ENCODE measurements at places on chromosomes 3 and 15.

DNA sequence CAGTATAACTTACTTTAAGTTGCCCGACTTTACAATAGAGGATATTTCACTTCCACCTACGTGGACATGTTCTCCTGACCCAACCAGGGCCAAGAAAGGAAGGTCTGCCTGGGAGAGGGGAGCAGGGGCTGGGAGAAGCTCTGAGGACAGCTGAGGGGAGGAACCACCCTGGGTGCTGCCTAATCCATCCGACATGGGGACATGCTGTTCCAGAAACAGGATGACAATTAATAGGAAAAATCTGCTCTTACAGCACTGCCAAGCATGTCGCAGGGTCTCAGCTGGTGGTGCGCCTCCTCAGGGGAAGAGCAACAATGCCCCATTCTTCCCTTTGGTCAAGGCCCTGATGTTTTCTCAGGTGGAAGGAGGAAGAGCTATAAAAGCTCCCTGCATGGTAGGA is 132.3 kb downstream of the NTRK3 start:
- DNase-seq = no peak

- DNase-seq = no peak
These were observed 15.4 kb upstream of the SHF start for GRCh38 chr15:45203182-45203581.

GRCh38 chr15:41727143-41727542 is 47.1 kb upstream of the MAPKBP1 start:
- DNase-seq = no peak

- no peak for DNase-seq
These were observed 140.5 kb upstream of the UBE2E2 start for GRCh38 chr3:23062582-23062981.

DNA sequence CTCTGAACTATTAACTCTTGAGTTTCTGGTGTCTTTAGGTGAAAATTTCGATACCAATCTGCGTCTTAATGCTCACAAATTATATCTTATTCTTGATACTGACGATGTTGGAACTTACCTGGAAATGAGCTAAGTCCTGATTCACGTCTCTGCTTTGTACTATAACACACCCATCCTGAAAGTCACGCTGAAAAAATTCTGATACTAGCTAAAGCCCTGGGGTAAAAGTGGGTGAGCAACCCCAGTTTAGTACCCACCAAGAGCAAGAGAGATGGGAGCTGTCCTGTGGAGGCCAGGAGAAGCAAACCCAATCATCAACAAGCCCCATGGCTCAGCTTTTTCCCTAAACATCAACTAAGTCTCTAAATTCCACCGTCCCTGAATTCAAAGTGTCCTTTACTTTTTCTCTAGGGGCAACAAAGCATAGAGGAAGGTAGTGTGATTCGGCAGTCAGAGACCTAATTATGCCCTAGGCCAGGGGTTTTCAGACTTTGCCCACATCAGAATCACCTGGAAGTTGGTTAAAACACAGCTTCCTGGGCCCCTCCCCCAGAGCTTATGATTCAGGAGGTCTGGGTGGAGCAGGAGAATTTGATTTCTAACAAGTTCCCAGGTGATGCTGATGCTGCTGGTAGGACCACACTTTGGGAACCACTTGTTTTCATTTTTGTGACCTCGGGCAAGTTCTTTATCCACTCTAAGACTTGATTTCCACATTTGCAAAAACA is 90.2 kb downstream of the OSBPL10 start:
- no peak for DNase-seq

DNA sequence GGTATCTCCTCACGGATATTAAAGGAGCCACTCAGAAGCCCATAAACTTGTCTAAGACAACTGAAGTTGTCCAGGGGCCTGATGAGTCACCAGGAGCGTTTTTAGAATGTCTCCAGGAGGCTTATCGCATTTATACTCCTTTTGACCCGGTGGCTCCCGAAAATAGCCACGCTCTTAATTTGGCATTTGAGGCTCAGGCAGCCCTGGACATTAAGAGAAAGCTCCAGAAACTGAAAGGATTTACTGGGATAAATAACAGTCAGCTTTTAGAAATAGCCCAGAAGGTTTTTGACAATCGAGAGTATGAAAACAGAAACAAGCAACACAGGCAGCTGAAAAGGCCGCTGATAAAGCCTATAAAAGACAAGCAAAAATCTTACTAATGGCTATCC is 4.1 kb downstream of the DET1 start:
- DNase-seq = no peak

DNA sequence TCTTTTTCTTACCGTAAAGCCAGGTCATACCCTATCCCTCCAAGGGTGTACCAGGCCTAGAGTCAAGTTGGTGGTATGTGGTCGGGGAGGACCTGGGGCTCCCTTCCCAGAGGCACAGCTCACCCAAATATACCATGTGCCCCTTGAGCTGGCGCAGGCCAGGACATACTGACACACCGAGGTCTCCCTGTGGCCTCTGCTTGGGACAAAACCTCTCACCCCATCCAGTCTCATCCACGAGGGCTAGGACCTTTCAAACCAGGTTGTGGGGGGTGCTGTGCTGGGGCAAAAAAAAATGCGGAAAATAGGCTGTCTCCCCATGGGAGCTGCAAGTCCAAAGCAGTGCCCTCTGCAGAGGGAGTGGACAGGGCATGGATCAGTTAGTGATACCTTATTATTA is 22.8 kb downstream of the PTH1R start:
- no peak for DNase-seq

DNA sequence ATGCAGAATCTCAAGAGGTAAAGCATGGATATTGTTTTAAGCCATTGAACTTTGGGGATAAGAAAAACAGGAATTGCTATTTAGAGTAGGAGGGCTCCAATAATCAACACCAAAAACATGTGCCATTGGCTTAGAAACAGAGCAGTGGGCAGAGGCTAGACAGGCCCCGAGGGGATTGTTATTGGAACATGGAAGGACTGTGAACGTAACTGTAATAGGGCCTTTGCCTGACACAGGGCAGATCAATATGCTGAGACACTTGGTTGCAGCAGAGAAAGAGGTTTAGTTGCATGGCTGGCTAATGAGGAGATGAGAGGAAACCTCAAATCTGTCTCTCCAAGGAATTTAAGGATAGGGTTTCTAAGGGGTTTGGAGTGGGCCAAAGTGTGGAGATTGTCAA is 36.9 kb upstream of the RAF1 start:
- no peak for DNase-seq

DNA sequence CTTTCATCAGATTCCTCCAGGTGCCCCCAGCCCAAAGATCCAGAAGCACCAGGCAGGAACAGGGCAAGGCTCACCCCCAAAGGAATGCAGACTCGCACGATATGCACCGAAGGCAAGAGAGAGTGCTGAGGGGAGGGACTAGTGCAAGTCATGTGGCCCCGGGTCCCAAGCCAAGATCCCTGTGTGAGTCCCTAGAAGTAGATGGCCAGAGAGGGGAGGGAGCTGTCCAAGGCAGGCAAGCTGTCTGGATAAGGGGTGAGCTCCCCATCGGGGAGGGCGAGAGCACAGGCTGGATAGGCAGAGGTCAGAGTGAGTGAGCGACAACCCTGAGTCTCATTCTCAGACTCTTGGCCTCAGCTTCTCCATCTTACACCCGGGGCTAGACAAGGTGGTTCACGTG is 171.5 kb upstream of the LINGO1 start:
- no peak for DNase-seq
